Naive thymus-derived CD4-positive, alpha-beta T cell (primary cell): ENCODE measurements at places on chromosomes 13 and 19.

DNA sequence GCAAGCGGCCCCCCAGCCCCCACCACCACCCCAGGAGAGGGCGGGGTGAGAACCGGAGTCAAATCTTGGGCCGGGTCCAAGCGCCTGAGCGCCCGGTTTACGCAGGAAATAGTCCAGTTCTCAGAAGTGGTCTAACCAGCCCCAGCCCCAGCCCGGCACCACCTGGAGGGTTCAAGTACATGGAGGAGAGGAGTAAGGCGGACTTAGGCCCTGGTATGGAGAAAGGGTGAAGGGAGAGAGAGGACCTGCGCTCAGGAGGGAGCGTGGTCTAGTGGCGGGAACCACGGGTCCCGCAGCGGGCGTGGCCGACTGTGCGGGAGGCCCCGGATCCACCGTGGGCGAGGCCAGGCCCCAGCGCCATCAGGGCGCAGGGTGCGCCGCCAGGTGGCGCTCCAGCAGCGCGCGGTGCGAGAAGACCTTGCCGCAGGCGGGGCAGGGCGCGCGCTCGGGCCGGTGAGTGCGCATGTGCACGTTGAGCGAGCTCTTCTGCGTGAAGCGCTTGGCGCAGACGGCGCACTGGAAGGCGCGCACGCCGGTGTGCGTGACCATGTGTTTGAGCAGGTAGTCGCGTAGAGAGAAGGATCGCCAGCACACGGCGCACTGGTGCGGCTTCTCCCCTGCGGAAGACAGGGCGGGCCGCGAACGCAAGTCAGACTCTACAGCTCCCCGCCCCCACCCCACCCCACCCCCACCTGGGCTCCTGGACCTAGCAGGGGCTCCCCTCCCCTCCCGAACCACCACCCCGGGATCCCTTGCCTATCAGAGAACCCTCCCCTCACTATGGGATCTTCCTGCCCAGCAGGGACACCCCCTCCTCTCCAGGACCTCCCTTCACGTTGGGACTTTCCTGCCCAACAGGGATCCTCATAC is 2.1 kb upstream of the SLC27A5 start:
- H3K4me1 ChIP-seq = peaks cover 17% of the 10 kb centered on the region
- H3K36me3 ChIP-seq = peaks cover 5% of the 10 kb centered on the region
- no peaks in the 10 kb centered on the region for H3K27me3 ChIP-seq
- peak overlapping the region; percentile 65 for H3K27ac ChIP-seq
- peak; percentile 96 for DNase-seq
- peak overlapping the region; percentile 39 for H3K4me3 ChIP-seq

GRCh38 chr19:51157265-51157664 is 15.2 kb downstream of the SIGLEC7 start:
- no peaks in the 10 kb centered on the region for H3K27me3 ChIP-seq
- no peaks in the 10 kb centered on the region for H3K4me1 ChIP-seq
- DNase-seq = no peak

DNA sequence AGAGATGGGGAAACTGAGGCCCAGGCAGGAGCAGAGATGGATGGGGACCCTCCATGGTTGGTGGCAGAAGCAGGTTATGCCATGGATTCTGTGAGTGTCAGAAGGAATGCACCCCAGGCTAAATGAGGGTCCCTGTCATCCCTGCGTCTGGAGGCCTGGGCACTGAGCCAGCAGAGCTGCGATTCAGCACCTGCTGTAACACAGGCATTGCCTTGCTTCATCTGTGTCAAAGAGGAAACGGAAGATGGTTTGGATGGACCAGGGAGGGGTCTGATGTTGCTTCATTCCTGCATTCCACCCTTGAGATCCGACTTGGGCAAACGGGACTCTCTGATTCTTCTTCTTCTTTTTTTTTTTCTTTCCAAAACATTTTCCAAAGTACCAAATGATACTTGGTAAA is 1.2 kb downstream of the C5AR1 start:
- no peak overlapping the region for H3K27ac ChIP-seq
- DNase-seq = no peak
- no peak overlapping the region for H3K4me3 ChIP-seq
- H3K36me3 ChIP-seq = no peaks in the 10 kb centered on the region
- H3K4me1 ChIP-seq = no peaks in the 10 kb centered on the region

DNA sequence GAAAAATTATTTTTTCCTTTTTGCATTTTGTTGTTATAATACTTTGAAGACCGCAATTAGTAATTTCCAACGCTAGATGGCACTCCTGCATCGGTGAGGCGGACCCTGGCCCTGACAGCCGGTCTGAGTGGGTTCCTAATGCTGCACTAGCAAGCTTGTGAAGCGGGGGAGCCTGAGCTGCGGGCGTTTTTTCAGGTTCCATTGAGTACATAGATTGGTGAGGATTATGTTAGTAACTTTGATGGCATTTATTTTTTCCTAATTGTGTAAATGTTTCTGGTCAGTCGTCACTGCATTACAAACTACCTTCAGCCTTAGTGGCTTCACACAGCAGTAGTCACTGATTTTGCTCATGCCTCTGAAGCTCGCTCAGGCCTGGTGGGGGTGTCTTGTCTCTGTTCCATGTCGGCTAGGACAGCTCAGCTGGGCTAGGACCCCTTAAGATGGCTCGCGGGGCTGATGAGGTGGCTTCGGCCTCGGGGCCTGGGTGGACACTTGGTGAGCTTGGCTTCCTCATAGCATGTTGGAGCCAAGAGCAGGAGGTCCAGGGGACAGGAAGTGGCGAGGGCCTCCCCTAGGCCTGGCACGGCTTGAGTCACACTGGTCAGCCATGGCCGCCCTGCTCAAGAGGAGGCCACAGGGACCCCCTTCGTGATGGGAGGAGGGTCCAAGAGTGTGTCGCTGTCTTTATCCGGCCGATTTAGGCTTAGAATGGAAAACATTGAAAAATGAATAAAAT is 25.0 kb downstream of the ERCC5 start:
- H3K27ac ChIP-seq = no peak overlapping the region
- H3K27me3 ChIP-seq = no peaks in the 10 kb centered on the region
- H3K4me3 ChIP-seq = no peak overlapping the region
- DNase-seq = no peak

DNA sequence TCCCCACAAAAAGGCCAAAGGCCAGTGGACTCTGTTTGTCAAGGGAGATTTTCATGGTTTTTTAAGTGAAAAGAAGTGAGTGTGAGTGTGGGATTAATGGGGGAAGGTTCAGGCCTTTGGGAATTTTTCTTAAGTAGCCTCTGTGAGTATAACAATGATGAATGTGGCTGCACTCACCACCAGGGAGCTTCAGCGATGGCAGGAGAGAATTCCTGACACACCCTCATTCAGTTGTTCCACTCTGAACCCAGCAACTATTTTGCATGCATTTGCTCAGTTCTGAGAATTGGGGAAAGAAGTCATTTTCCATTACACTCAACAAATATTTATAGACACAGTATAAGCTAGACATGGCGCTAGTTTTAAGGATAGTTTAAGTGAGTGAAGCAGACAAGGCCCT is 117.9 kb downstream of the CCNA1 start:
- no peak for DNase-seq
- H3K4me3 ChIP-seq = no peak overlapping the region
- H3K4me1 ChIP-seq = no peaks in the 10 kb centered on the region
- H3K27ac ChIP-seq = no peak overlapping the region

- no peaks in the 10 kb centered on the region for H3K36me3 ChIP-seq
- DNase-seq = no peak
- H3K4me1 ChIP-seq = peaks cover 22% of the 10 kb centered on the region
- no peak overlapping the region for H3K4me3 ChIP-seq
- H3K27me3 ChIP-seq = no peaks in the 10 kb centered on the region
Observed at GRCh38 chr13:52650731-52651130, 1.9 kb upstream of the SUGT1 start.

DNA sequence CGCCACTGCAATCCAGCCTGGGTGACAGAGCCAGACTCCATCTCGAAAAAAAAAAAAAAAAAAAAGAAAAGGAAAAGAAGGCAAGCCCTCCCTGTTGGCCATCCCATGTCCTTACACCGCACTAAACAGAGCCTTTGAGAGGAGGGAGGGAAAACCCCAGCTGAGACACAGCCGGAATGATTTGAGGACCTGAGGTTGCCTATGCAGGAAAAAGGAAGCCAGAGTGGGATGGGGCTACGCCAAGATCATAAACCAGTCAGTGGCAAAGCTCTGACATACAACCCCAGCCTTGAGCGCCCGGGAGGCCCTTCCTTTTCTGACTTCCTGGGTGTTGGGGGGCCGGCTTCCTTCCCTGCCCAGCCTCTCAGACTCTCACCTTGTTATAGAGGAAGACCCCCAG is 12.5 kb upstream of the CHERP start:
- DNase-seq = no peak
- no peaks in the 10 kb centered on the region for H3K27me3 ChIP-seq
- no peak overlapping the region for H3K4me3 ChIP-seq
- no peak overlapping the region for H3K27ac ChIP-seq
- no peaks in the 10 kb centered on the region for H3K4me1 ChIP-seq

GRCh38 chr13:105894697-105895096 is 640.8 kb downstream of the EFNB2 start:
- H3K4me3 ChIP-seq = no peak overlapping the region
- no peaks in the 10 kb centered on the region for H3K27me3 ChIP-seq
- H3K4me1 ChIP-seq = no peaks in the 10 kb centered on the region
- DNase-seq = no peak

GRCh38 chr19:45472563-45473366 is 5.0 kb downstream of the FOSB start:
- no peak for DNase-seq
- H3K27me3 ChIP-seq = no peaks in the 10 kb centered on the region
- no peak overlapping the region for H3K4me3 ChIP-seq
- H3K27ac ChIP-seq = no peak overlapping the region
- H3K4me1 ChIP-seq = peaks cover 8% of the 10 kb centered on the region

- no peak for DNase-seq
- no peaks in the 10 kb centered on the region for H3K36me3 ChIP-seq
- H3K27me3 ChIP-seq = no peaks in the 10 kb centered on the region
- peak overlapping the region; percentile 81 for H3K4me3 ChIP-seq
- H3K4me1 ChIP-seq = peaks cover 35% of the 10 kb centered on the region
- H3K27ac ChIP-seq = peak overlapping the region; percentile 74
Observed at GRCh38 chr19:1206864-1207450, 1.4 kb downstream of the STK11 start.

DNA sequence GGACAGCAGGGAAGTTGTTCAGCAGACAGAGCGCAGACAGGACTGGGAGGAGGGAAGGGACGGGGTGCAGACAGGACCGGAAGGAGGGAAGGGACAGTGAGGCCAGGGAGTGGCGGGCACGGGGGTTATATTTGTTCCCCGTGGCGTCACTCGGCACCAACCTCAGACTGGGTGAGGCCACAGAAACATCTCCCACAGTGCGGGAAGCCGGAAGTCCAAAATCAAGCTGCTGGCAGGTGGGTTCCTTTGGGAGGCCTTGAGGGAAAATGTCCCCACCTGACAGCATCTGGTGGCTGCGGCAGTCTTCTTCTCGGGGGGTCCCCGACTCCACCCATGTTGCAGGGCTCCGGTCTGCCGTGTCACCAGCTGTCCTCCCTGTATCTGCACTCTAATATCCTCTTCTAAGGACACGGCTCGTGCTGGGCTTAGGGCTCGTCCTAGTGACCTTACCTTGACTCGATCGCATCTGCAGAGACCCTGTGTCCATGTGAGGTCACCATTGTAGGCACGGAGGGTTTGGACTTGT is 133.0 kb downstream of the STK24 start:
- no peak overlapping the region for H3K27ac ChIP-seq
- DNase-seq = no peak
- peaks cover 12% of the 10 kb centered on the region for H3K36me3 ChIP-seq

GRCh38 chr13:99078017-99078771 is 100.3 kb upstream of the DOCK9 start:
- H3K36me3 ChIP-seq = no peaks in the 10 kb centered on the region
- no peak overlapping the region for H3K4me3 ChIP-seq
- H3K27me3 ChIP-seq = no peaks in the 10 kb centered on the region
- H3K27ac ChIP-seq = peak overlapping the region; percentile 54

- DNase-seq = no peak
- no peak overlapping the region for H3K4me3 ChIP-seq
- H3K4me1 ChIP-seq = no peaks in the 10 kb centered on the region
- no peaks in the 10 kb centered on the region for H3K36me3 ChIP-seq
Observed at GRCh38 chr19:4284176-4284958, 5.3 kb downstream of the SHD start.

DNA sequence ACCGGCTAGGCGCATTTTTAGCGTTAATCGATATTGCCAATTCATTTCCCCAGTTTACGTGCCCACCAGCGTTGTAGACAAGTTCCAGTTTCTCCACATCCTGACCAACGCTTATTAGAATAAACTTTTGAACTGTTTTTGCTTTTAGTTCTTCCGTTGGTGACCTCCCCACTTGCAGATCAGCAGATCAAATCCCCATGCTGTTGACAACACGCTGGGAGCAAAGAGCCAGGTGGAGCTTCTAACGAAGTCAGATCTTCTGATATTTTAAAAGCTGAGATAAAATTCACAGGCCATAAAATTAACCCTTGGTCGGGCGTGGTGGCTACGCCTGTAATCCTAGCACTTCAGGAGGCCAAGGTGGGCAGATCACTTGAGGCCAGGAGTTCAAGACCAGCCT is 21.2 kb downstream of the RCN3 start:
- H3K4me1 ChIP-seq = peaks cover 32% of the 10 kb centered on the region
- H3K36me3 ChIP-seq = no peaks in the 10 kb centered on the region

GRCh38 chr19:3801412-3802096 is 15.4 kb upstream of the MATK start:
- peaks cover 12% of the 10 kb centered on the region for H3K4me1 ChIP-seq
- no peak overlapping the region for H3K27ac ChIP-seq
- no peaks in the 10 kb centered on the region for H3K27me3 ChIP-seq
- DNase-seq = peak; percentile 70
- H3K4me3 ChIP-seq = peak overlapping the region; percentile 34

GRCh38 chr19:14346279-14346678 is 35.0 kb upstream of the ADGRE5 start:
- H3K4me3 ChIP-seq = no peak overlapping the region
- no peak overlapping the region for H3K27ac ChIP-seq
- H3K36me3 ChIP-seq = no peaks in the 10 kb centered on the region

DNA sequence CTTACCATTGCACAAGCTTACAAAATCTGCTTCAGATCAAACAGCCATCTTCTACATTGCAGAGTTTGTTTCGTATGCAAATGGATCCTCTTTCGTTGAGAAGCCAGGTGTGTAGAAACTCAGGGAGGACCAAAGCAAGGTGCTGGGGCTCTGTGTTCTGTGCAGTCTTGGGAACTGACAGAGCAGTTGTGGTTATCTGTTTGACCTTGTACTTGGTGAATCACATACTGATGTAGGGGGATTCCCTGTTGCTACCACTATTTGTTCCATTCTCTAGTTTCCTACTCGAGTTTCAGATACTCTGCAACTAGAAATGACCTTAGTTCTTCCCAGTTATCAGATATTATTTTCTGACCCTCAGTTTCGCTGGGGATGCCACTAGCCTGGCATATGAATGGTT is 95.2 kb upstream of the CLDN10 start:
- no peak overlapping the region for H3K27ac ChIP-seq
- H3K27me3 ChIP-seq = no peaks in the 10 kb centered on the region
- no peak for DNase-seq

GRCh38 chr13:47893527-47893926 is 107.5 kb downstream of the SUCLA2 start:
- H3K4me3 ChIP-seq = no peak overlapping the region
- H3K27me3 ChIP-seq = no peaks in the 10 kb centered on the region
- H3K36me3 ChIP-seq = no peaks in the 10 kb centered on the region
- H3K27ac ChIP-seq = no peak overlapping the region
- no peak for DNase-seq

GRCh38 chr13:73421310-73421912 is 362.6 kb downstream of the KLF5 start:
- H3K36me3 ChIP-seq = no peaks in the 10 kb centered on the region
- no peak overlapping the region for H3K4me3 ChIP-seq
- no peak for DNase-seq
- H3K27ac ChIP-seq = no peak overlapping the region
- H3K4me1 ChIP-seq = no peaks in the 10 kb centered on the region

- H3K36me3 ChIP-seq = no peaks in the 10 kb centered on the region
- H3K4me3 ChIP-seq = no peak overlapping the region
- no peaks in the 10 kb centered on the region for H3K27me3 ChIP-seq
- no peak for DNase-seq
Observed at GRCh38 chr19:14661372-14661924, 13.2 kb downstream of the ADGRE3 start.
